ENCODE measurements at places on chromosomes 5 and 9. TPM values are rescaled to one million over a fixed set of nuclear protein-coding genes. Genes with fewer than 3 reads are reported as not detected.

- H3K4me1 ChIP-seq: no peaks in the 10 kb centered on the region
- no peaks in the 10 kb centered on the region for H3K27me3 ChIP-seq
- H3K4me3 ChIP-seq: no peak overlapping the region
- no peak for DNase-seq
- no peaks in the 10 kb centered on the region for H3K36me3 ChIP-seq
Observed at GRCh38 chr5:51968756-51969155, 585.5 kb downstream of the ISL1 start.

Gene GLRX
- 211 TPM for polyA plus RNA-seq

Gene LMNB1
- 8.7 TPM for polyA plus RNA-seq

DNA sequence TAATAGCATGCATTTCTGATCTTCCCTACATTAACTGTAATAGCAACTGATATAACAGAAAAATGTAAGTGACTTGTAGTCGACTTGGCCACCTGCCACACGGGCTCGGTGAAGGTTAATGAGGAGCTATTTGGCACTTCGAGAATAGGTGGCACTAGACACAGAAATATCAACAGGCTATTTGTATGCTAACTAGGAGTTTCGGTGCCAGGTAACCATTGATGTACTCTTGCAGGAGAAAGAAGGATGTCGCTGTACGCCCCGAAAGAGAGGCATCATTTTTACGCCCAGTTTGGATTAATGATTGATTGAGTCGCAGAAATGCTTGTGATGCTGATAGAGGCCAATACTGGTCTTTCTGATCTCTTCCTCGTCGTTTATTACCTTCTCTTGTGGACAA, 516 bp upstream of the DMRT2 start:
- H3K4me3 ChIP-seq: peak overlapping the region; percentile 27
- no peak for DNase-seq

Gene TTC39B
- 3.5 TPM for polyA plus RNA-seq

All from stomach (tissue), 19 donors.